ENCODE measurements at places on chromosomes 12 and 14.
A peak's percentile ranks its signal among the peaks of the same experiment; 100 is the strongest.

- H3K4me1 ChIP-seq, result no peaks in the 10 kb centered on the region
- H3K36me3 ChIP-seq, result no peaks in the 10 kb centered on the region
- H3K27ac ChIP-seq, result no peak overlapping the region
- no peak for DNase-seq
- no peaks in the 10 kb centered on the region for H3K27me3 ChIP-seq
Observed at GRCh38 chr12:90062799-90063198, 354.2 kb upstream of the ATP2B1 start.

DNA sequence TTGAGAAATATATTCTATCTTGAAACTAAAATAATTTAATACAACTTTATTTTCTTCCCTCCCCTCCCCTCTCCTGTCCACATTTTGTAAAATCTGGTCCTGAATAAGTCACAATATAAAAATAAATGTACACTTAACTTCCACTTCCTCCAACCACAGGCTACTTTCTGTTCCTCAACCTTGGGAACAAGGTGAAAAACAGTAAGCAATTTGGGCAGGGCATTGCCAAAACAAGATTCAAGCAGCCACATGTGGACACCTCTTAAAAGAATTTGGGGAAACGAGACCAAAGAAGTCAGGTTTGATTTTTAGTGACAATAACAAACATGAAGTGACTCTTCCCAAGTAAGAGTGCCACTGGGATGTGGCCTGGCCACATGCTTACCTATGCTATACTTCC lies 115.7 kb downstream of the PTPRQ start:
- no peaks in the 10 kb centered on the region for H3K4me1 ChIP-seq
- H3K4me3 ChIP-seq, result no peak overlapping the region
- no peaks in the 10 kb centered on the region for H3K27me3 ChIP-seq
- no peaks in the 10 kb centered on the region for H3K36me3 ChIP-seq
- DNase-seq, result no peak
- no peak overlapping the region for H3K27ac ChIP-seq

DNA sequence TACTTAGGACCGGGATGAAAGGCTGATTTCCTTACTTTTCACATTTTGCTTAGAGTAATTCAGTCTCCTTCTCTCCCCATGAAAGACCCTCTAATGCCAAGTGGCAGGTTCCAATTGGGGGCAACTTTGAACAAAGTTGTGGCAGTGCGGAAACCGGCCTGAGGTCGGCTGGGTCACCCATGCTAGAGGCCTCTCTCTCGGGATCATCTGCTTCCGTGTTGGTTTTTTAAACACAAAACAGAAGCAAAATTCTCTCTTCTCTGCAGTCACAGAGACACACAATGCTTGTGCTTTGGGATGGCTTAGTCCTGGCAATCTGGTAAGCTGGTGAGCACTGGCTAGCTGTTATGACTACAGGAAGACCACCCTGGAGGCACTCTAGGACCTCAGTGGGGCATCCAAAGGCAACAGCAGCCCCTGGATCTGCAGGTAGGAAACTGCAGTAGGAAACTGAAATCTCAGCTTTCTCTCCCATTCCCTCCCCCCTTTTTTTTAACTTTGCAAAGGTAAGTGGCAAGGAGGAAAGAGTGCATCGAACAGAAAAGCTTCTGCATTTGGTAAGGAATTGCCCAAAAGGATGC lies 102.1 kb downstream of the BCL11B start:
- no peak for DNase-seq
- H3K4me3 ChIP-seq, result no peak overlapping the region
- H3K27me3 ChIP-seq, result no peaks in the 10 kb centered on the region

DNA sequence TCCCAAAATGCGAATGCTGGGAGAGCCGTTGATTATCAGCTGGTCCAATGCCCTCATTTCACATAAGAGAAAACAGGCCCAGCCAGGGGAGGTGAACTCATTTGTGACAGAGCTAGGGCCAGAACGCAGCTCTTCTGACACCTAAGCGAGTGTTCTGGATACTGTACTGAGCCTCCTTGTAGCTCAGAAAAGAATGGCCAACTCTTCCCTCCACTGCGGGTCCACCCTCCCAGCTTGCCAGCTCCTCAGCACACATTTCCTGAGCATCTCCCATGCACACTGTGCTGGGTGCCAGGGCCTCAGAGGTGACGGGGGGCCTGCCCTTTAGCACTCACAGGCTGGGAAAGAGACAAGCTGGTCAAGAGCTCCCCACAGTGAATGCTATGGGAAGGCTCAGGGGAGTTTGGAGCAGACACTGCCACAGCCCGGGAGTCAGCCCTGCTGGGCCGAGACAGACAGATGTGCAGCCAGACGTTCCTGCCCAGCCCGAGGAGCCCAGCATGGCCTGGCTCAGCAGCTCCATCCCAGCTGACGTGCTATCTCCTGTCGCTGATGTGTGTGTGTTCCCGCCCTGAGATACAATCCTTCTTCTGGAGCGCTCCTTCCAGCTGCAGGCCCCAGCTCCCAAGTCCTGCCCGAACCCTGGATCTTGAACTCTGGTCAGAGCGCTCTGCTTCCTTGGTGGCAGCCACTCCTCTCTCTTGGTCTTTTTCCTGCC lies 3.5 kb downstream of the CMTM5 start:
- no peak for DNase-seq
- no peaks in the 10 kb centered on the region for H3K27me3 ChIP-seq
- H3K27ac ChIP-seq, result no peak overlapping the region
- H3K36me3 ChIP-seq, result no peaks in the 10 kb centered on the region

DNA sequence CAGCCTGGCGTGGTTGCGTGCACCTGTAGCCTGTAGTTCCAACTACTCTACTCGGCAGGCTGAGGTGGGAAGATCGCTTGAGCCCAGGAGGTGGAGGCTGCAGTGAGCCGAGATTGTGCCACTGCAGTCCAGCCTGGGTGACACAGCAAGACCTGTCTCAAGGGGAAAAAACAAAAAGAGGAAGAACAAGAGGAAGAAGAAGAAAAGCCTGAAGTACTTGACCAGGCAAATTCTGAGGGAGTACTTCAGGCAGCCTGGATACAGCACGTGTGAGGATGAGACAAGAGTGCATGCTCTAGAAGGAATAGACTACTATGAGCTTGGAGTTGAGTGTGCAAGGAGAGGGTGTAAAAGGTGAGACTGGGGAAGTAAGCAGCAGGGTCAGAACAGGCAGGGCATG lies 1.8 kb downstream of the GDF3 start:
- H3K4me1 ChIP-seq, result peaks cover 10% of the 10 kb centered on the region
- H3K27ac ChIP-seq, result no peak overlapping the region
- no peaks in the 10 kb centered on the region for H3K27me3 ChIP-seq

DNA sequence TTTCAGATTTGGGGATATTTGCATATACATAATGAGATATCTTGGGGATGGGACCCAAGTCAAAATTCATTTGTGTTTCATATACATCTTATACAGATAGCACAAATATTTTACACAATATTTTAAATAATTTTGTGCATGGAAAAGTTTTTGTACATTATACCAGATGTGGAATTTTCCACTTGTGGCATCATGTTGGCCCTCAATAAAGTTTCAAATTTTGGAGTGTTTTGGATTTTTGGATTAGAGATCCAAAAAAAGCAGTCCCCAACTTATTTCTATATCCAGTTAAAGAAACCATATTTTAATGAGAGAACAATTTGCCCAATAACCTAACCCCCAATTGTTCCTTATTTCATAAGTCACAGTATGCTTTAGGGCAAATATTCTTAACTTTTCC lies 4.5 kb downstream of the GNPNAT1 start:
- H3K4me1 ChIP-seq, result peaks cover 12% of the 10 kb centered on the region
- H3K36me3 ChIP-seq, result no peaks in the 10 kb centered on the region
- DNase-seq, result no peak
- no peak overlapping the region for H3K27ac ChIP-seq

GRCh38 chr14:64723691-64724577 lies 19.7 kb downstream of the PLEKHG3 start:
- H3K4me1 ChIP-seq, result no peaks in the 10 kb centered on the region
- no peak overlapping the region for H3K27ac ChIP-seq
- no peaks in the 10 kb centered on the region for H3K27me3 ChIP-seq
- H3K4me3 ChIP-seq, result no peak overlapping the region
- no peaks in the 10 kb centered on the region for H3K36me3 ChIP-seq
- DNase-seq, result no peak

- H3K27ac ChIP-seq, result peak overlapping the region; percentile 84
- H3K4me3 ChIP-seq, result peak overlapping the region; percentile 67
- peaks cover 37% of the 10 kb centered on the region for H3K4me1 ChIP-seq
- DNase-seq, result no peak
- peaks cover 9% of the 10 kb centered on the region for H3K36me3 ChIP-seq
- H3K27me3 ChIP-seq, result no peaks in the 10 kb centered on the region
Observed at GRCh38 chr12:110280392-110280778, 662 bp upstream of the ATP2A2 start.

GRCh38 chr14:66330228-66330627 lies 155.9 kb upstream of the CCDC196 start:
- no peaks in the 10 kb centered on the region for H3K4me1 ChIP-seq
- no peak overlapping the region for H3K4me3 ChIP-seq
- H3K27ac ChIP-seq, result no peak overlapping the region
- no peaks in the 10 kb centered on the region for H3K27me3 ChIP-seq

DNA sequence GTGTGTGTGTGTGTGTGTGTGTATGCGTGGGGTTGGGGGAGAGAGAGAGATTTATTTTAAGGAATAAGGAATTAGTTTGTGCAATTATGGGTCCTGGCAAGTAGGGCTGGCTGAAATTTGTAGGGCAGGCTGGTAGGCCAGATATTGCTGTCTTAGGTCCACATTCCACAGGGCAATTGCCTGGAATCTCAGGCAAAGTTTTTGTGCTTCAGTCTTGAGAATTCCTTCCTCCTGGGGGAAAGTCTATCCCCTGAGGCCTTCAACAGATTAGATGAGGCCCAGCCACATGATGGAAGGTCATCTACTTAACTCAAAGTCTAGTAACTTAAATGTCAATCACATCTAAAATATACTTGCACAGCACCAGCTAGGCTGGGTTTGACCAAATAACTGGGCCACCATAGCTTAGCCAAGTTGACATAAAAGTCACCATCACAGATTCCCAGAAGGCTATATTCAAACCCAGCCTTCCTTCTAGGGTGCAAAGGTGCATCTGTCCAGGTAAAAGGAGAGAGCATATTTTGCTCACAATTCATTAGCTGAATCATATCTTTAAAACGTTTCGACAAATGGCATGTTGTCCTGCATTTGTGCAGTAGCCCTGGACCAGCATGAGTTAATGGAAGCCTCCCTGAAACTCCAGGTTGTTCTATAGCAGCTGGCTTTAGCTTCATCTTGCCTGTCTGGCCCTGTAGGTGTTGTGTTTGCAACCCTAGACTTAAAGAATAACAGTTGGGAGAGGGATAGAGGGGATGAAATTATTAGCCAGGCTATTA lies 63.1 kb downstream of the C14orf132 start:
- no peaks in the 10 kb centered on the region for H3K36me3 ChIP-seq
- no peak overlapping the region for H3K4me3 ChIP-seq
- no peaks in the 10 kb centered on the region for H3K27me3 ChIP-seq
- no peak overlapping the region for H3K27ac ChIP-seq

GRCh38 chr12:121797937-121798786 lies 4.7 kb upstream of the RHOF start:
- no peaks in the 10 kb centered on the region for H3K27me3 ChIP-seq
- peaks cover 24% of the 10 kb centered on the region for H3K36me3 ChIP-seq
- no peak overlapping the region for H3K4me3 ChIP-seq
- DNase-seq, result no peak
- H3K27ac ChIP-seq, result peak overlapping the region; percentile 11
- peaks cover 47% of the 10 kb centered on the region for H3K4me1 ChIP-seq

GRCh38 chr14:61570549-61571290 lies 124.6 kb upstream of the HIF1A start:
- no peaks in the 10 kb centered on the region for H3K27me3 ChIP-seq
- no peak overlapping the region for H3K4me3 ChIP-seq
- H3K27ac ChIP-seq, result peak overlapping the region; percentile 7
- no peaks in the 10 kb centered on the region for H3K36me3 ChIP-seq
- no peak for DNase-seq

GRCh38 chr14:33692762-33693161 lies 258.1 kb downstream of the EGLN3 start:
- H3K36me3 ChIP-seq, result no peaks in the 10 kb centered on the region
- no peak overlapping the region for H3K4me3 ChIP-seq
- no peaks in the 10 kb centered on the region for H3K27me3 ChIP-seq
- no peak overlapping the region for H3K27ac ChIP-seq

DNA sequence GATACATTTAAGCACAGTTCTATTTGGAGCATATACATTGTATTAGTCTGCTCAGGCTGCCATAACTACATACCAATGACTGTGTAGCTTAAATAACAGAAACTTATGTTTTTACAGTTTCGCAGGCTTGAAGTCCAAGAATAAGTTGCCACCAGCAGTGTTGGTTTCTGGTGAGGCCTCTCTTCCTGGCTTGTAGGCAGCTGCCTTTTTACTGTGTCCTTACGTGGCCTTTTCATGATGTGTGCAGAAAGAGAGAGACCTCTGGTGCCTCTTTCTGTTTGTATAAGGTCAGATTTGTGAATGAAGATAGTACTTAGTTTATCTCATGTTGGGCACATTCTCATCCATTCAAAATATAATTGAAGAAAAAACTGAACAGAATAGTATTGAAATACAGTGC lies 636.6 kb downstream of the FLRT2 start:
- no peak for DNase-seq
- no peak overlapping the region for H3K27ac ChIP-seq
- no peak overlapping the region for H3K4me3 ChIP-seq
- no peaks in the 10 kb centered on the region for H3K36me3 ChIP-seq
- no peaks in the 10 kb centered on the region for H3K4me1 ChIP-seq

GRCh38 chr14:52868911-52869618 lies 77.7 kb upstream of the GNPNAT1 start:
- H3K27me3 ChIP-seq, result no peaks in the 10 kb centered on the region
- H3K4me1 ChIP-seq, result no peaks in the 10 kb centered on the region
- H3K27ac ChIP-seq, result no peak overlapping the region
- no peak for DNase-seq
- no peaks in the 10 kb centered on the region for H3K36me3 ChIP-seq
- no peak overlapping the region for H3K4me3 ChIP-seq

- no peak overlapping the region for H3K4me3 ChIP-seq
- no peaks in the 10 kb centered on the region for H3K36me3 ChIP-seq
- no peaks in the 10 kb centered on the region for H3K4me1 ChIP-seq
- no peak for DNase-seq
Observed at GRCh38 chr12:78931466-78931990, 67.0 kb downstream of the SYT1 start.

DNA sequence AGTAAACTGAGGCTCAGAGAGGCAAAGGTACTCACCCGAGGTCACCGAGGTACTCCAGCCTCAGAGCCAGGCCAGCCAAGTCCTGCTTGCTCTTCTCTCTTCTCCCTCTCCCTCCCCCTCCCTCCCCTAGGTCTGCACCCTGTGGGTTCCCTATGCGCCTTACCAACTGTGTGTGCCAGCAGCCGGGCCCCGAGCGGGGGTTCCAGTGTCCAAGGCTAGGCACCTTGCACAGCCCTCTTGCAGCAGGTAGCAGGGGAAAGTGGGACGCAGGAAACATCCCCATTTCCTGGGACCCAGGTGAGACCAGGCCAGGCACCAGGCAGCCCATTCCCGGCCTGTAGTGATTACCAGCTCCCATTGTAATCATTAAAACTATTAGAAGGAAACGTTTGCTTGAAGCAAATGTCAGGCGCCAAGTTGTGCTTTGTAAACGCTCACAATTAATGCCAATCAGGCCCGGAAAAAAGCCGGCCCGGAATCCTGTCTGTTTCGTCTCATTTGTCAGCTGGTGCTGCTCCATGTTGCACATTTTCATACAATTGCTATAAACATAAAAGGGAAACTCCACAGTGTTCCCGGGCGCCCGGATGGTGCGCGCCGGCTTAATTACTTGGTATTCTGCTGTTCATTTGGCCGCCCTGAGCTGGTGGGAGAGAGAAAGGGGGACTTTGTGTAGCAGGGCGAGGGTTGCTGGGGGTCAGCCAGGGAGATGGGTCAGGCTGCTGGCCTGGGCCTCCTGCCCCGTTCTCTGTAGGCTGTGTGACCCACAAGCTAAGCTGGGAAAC lies 11.9 kb downstream of the FAM222A start:
- H3K27me3 ChIP-seq, result no peaks in the 10 kb centered on the region
- H3K27ac ChIP-seq, result no peak overlapping the region
- no peaks in the 10 kb centered on the region for H3K36me3 ChIP-seq
- no peaks in the 10 kb centered on the region for H3K4me1 ChIP-seq
- DNase-seq, result no peak
